Suppressor macrophage treated with lipopolysaccharide for 1 hour (primary cell): ENCODE measurements at places on chromosomes 6 and 20.

GRCh38 chr6:2531426-2532215, 219.1 kb downstream of the MYLK4 start:
- peak; percentile 60 for DNase-seq

- no peak for DNase-seq
Measured at GRCh38 chr6:1422290-1422689, 32.9 kb downstream of the FOXF2 start.

GRCh38 chr6:138454981-138455706, 44.1 kb downstream of the NHSL1 start:
- no peak for DNase-seq

DNA sequence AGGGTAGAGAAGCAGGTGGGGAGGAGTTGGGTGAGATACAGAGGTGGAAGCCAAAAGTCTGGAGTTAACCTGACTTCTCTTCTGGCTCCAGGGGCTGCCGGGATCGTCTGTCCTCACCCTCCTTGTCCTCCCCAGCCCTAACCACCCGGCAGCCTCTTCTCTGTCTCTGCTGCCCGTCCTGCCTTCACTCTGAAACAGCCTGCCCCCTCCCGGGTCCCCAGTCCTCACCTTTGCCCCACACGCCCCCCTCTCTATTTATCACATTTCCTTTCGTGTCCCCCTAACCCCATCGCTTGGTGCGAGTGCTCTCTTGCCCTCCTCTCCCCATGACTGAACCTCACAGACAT, 5.7 kb downstream of the RING1 start:
- DNase-seq = no peak

- DNase-seq = peak; percentile 56
Measured at GRCh38 chr20:23132293-23132929, 46.3 kb upstream of the CD93 start.

GRCh38 chr6:170053966-170054661, 236.8 kb downstream of the DLL1 start:
- DNase-seq = no peak

DNA sequence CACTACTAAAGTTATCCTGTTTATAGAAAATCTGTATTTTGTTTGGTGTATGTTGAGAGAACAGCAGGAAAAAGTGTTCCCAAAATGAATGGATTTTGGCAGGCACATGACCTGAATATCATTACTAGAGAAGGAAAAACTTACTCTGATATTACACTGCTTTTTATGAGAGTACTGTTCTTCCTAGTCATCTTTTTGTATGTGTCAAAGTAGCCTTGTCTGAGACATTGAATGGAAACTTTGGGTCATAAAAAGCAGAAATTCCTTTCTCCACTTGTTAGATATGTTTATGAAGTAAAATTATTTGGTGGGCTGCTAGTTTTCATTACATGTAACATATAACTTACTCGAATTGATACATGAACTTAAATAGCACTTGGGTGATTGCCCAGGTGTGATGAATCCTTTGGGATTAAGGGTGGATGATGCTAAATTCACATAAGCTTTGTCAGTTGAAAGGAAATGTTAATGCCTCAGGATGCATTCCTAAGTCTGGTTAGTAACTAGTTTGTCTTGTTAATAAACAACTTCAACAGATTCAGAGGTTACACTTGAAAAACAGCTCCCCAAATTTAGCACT, 206.7 kb downstream of the CENPW start:
- DNase-seq = no peak

DNA sequence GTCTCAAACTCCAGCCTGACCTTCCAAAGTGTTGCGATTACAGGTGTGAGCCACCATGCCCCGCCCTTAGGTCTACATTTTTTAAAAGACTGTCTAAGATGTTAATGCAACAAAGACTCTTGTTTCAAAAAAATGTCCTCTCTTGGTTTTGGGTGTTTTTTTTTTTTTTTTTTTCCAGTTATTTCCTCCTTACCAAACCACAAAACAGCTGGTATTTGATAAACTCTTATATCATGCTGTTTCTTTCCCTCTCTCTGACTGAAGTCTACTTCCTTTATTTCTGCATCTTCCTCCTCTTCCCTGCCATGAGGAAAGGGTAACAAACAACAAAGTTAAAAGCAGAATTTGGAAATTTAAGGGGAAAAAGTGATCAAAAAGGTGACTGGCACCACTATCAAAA, 21.2 kb downstream of the STK38 start:
- no peak for DNase-seq

- DNase-seq = peak; percentile 85
Measured at GRCh38 chr6:112216662-112217551, 37.5 kb downstream of the LAMA4 start.

DNA sequence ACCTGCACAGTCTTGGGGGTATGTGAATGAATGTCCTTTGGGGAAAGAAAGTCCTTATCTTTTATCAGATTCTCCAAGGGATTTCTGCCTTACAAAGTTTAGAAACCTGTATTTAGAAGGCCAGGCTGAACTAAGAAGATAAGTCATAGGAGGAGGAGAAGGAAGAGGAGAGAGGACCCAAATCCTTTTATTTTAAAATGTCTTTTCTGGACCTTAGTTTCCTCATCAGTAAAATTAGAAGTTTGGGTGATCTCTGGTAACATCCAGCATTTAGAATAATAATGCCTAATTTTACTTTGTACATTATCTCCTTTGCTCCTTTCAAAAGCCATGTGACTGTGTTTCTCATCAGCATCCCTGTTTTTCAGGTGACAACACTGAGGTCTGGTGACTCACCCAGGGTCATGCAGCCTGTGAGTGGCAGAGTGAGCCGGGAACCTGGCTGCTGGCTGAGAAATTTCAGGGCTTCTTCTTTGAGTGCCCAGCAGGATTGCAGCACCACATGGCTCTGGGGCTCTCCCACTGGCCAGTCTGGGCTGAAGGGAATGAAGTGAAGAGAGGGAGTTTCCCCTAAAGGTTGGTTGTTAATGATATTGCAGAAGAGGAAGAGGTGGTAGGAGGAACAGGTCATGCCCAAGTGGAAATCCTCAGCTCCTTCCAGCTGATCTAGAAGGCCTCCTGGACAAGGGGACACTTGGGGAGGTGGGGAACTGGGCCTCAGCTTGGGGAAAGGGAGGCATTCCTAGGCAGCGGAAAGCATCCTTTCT, 34.0 kb downstream of the VEGFA start:
- DNase-seq = peak; percentile 86

GRCh38 chr6:116292553-116292952, 12.8 kb upstream of the TSPYL1 start:
- DNase-seq = no peak
